HT1080 (cell line): ENCODE measurements at places on chromosomes 11 and 22. TPM values are rescaled to one million over a fixed set of nuclear protein-coding genes. Genes with fewer than 3 reads are reported as not detected.

DNA sequence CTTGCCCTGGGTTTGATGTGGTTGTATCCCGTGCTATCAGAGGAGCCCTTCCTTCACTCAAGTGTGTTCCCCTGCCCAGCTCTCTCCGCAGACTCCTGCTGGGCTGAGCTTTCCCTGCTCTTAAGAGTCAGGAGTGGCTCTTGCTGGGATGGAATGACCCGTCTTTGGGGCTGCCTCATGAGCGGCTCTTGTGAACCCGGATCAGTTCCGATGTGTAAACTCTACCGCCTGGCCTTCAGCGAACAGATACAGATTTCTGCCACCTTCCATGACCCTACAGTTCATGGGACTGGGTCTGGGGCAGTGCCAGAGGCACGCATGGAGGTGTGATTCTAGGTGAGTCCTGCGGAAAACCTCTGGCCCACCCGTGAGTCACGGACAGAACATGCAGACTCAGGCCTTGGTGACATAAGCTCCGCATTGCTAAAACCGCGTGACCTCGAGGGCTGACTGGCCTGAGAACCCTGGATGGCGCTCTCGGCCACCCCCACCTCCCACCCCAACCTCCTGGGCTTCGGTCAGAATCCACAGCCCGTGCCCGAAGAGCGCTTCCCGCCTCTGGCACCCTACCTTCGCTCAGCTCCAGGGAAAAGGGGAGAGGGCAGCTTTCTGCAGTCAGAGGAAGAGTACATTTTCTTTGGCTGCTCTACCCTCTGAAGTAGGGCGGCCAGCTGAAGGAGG is 1.3 kb upstream of the ZBTB16 start:
- no peak for DNase-seq

GRCh38 chr22:47457021-47457420 is 694.6 kb downstream of the TBC1D22A start:
- no peak for DNase-seq

The SYT8 gene
- total RNA-seq: not detected in 2 replicates

DNA sequence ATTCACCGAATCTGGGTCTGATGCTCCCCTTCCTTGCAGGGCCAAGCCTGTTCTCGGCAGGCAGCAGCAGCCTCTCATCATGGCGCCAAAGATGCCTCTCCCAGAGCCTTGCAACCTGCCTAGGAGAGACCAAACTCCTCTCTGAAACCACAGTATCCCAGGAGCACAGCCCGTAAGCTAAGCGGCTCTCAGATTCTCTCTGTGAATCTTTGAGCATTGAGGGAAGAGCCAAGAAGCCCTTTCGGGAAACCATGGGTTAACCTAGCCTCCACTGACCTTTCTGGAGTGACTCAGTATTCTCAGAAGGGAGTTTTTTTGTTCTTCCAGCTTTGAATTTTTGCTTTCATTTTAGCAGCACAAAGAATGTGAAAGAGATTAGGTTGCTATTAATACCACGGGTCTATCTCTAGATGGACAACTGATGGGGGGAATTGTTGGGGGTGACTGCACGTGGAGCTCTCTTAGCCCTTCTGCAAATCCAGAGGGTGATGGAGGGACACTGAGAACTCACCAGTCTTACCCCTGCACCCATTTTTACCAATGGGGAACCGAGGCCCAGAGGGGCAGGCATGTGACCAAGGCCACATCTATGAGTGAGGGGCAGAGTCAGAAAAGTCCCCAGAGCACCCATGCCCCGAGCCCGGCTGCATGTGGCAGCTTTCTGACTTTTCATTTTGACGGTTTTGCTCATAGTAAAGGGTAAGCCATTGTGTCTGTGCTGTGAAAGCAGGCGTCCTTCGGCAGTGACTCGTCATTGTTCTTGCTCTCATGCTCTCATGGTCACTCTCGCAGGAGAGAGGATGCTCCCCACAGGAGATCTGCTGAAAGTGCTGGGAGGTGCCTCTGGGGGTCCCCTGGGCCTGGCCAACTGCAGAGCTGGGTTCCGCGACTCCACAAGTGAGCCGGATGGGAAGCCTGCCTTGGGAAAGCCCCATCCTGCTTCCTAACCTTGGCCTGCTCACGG is 36.0 kb downstream of the IRAG1 start:
- DNase-seq: peak; percentile 62

DNA sequence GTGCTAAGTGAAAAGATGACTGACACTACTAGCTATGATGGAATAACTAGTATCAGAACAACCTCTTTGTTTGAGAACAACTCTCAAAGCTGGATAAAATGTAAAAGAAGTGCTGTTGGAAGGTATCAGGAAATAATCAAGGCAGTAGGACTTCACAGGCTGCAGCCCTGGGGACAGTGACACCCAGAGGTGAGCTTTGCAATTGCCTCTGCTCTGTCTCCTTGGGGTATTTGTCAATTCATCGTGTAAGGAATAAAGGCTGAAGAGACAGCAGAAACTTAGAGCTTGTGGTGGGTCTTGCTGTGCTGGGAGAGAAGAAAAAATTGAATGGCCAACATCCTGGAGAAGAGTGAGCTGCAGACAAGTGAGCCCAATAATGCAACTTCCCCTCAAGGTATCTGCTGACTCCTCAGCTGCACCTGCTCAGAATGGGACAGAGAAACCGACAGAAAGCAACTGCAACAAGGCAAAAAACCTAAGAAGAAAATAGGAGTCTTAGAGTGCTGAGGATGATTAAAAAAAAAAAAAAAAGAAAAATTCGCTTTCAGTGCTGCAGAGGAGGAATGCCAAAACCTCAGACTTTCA is 141.1 kb downstream of the RCN1 start:
- DNase-seq: peak; percentile 48
